ENCODE measurements at places on chromosomes 7 and 10.

GRCh38 chr10:73623056-73623455, 18.2 kb downstream of the MYOZ1 start:
- DNase-seq = no peak

DNA sequence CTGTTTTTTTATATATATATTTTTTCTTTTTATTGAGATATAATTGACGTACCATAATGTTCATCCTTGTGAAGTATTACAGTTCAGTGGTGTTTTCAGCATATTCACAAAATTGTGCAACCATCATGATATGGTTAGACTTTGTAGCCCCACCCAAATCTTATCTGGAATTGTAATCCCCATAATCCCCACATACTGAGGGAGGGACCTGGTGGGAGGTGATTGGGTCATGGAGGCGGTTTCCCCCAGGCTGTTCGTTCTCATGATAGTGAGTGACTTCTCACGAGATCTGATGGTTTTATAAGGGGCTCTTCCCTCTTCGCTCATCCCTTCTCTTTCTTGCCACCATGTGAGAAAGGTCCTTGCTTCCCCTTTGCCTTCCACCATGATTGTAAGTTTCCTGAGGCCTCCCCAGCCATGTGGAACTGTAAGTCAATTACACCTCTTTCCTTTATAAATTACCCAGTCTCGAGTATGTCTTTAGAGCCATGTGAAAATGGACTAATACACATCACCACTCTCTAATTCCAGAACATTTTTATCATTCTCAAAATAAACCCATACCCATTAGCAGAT, 73.9 kb upstream of the SMNDC1 start:
- DNase-seq = no peak

- no peak for DNase-seq
Measured at GRCh38 chr10:128606055-128606454, 479.8 kb upstream of the MKI67 start.

GRCh38 chr10:11058965-11059364, 41.3 kb downstream of the CELF2 start:
- DNase-seq = no peak

- DNase-seq = no peak
Measured at GRCh38 chr10:111130471-111130870, 53.6 kb downstream of the ADRA2A start.

DNA sequence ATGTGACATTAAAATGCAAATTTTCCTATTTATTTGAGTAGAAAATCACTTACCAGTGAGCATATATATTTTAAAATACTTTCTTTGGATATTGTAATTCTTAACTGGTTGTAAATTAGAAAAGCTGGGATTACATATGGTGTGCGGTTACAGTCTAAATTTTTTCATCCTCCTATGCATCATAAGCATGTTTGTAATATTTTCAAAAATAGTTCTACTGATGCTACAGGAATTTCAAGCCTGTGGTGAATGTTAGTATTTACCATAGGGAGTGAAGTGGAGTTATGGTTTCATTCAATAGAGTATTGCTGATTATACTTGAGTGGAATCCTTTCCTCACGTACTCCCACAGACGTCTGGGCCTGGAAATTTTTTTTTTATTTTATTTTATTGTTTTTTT, 34.6 kb upstream of the ST7 start:
- no peak for DNase-seq

DNA sequence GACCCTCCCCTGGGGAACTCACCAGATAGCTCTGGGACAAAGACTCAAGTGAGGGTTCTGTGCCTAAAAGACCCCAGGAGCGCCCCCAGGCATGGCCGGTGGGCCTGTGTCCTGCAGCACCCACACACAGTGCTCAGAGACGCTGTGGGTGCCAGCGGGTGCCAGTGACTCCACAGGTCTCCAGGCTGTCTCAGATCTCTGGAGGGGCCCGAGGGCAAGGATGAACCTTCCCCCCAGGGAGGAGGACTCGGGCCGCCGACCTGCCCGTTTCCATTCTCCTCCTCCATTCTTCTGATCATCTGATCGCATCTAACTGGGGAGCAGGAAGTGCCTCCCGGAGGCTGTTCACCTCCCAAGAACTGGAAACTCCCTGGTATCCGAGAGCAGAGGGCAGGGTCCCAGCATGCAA, 980 bp downstream of the ADAM8 start:
- DNase-seq = no peak

- DNase-seq = no peak
Measured at GRCh38 chr7:101832685-101833375, 15.4 kb downstream of the CUX1 start.

DNA sequence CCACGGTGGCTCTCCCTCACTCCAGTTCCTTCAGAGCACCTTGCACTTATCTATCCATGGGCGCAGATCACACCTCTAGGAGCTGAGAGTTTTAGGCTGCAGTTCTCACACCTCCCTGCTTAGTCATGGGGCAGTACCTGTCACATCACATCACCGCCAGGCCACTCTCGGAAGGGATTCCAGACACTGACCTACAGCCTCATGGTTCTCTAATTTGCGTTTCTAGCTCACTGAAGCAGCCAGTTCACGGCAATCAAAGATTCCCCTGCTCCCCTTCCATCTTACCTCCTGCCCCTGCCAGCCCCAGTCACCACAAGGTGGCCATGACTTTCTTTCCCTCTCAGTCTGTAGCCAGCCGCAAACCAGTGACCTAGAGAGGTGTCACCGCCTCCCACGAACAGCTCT, 34.2 kb downstream of the ADRB1 start:
- no peak for DNase-seq

GRCh38 chr10:18959369-18959768, 89.2 kb upstream of the MALRD1 start:
- no peak for DNase-seq

GRCh38 chr10:17506390-17506789, 52.0 kb upstream of the ST8SIA6 start:
- no peak for DNase-seq

DNA sequence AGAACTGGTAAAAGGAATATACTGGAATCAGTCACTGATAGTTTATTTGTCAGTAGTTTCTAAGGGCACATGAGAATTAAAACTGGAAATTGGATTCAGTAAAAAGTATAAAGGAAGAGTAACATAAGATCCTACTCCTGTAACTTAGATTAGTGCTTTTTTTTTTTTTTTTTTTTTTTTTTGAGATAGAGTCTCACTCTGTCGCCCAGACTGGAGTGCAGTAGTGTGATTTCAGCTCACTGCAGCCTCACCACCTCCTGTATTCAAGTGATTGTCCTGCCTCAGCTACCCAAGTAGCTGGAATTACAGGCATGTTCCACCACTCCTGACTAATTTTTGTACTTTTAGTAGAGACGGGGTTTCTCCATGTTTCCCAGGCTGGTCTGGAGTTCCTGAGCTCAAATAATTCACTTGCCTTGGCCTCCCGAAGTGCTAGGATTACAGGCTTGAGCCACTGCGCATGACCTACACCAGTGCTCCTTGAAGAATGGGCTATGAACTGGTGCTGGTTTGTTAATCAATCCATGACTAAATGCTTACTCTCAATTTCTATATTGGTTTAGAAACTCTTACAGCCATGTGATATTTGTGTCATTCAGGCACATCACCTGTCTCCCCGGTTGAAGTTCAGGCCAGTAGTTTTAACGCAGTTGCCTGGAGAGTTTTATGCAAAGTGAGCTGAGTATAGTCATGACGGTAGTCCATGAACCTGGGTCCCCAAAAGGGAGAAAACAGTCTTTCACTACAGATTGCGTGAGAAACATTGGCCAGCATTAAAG, 65.0 kb downstream of the ZEB1 start:
- no peak for DNase-seq

Measured in NCI-H1694 treated with DMSO at 0.1 percent for 48 hours (cell line).